NB4 (cell line): ENCODE measurements at places on chromosomes 6 and 20.

DNA sequence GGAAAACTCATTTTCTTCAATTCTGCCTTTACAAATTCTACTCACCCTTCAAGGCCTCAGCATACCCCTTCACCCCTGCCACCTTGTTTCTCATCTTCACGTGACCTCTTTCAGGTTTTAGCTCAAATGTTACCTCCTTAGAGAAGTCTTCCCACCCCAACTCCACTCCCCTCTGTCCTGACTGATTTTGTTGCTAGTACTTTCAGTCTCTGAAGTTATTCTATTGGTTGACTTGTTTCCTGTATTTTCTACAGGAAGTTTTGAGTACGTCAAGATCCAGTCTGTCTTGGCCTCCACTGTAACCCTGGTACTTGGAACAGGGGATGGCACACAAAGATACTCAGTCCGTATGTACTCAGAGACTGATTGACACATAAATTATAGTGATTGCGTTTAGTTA is 296.1 kb downstream of the DHX35 start:
- no peak for DNase-seq

DNA sequence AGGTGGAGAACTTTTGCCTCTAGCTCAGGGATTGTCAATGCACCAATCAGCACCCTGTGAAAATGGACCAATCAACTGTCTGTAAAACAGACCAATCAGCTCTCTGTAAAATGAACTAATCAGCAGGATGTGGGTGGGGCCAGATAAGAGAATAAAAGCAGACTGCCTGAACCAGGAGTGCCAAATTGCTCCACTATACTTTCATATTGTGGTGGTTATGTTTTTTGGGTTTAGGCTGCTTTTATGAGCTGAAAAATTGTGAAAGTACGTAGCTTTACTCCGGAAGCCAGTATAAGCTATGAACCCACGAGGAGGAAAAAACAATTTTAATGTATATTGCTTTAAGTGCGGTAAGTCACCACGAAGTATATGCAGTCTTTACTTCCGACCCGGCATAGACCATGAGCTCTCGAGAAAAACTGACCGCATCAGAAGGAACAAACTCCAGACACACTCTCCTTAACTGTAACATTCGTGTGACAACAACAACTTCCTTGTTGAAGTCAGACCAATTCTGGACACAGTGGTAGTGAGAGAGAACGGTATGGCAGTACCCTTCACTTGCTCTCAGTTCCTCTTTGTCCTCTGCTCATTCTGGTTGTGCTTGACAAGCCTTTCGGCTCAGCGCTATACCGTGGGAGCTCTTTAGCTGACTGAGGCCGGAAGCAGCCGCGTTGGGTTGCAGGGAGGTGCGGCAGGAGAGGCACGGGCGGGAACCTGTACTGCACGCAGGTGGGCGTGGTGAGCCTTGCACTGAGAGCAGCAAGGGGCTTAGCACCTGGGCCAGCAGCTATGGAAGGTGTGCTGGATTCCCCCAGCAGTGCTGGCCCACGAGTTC is 81.9 kb upstream of the E2F3 start:
- DNase-seq, result peak; percentile 92

DNA sequence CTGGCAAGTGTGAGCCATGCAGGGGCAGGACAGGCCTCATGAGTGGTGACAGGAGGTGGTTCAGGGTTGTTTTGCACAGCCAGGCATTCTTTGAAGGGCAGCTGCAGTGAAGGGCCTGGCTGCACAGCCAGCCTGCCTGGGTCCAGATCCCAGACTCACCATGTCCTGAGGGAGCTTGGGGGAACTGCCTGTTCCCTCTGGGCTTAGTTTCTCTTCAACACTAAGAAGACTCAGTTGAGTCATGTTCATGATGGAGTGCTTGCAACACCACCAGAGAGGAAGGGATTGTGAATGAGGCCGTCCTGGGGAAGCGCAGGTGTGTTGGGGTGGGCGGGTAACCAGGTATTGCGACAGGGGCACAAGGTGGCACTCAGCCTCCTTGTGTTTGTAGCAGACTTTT is 102.4 kb downstream of the CDH26 start:
- DNase-seq, result peak; percentile 82

- DNase-seq, result no peak
Observed at GRCh38 chr20:1214838-1215261, 11.0 kb upstream of the RAD21L1 start.

DNA sequence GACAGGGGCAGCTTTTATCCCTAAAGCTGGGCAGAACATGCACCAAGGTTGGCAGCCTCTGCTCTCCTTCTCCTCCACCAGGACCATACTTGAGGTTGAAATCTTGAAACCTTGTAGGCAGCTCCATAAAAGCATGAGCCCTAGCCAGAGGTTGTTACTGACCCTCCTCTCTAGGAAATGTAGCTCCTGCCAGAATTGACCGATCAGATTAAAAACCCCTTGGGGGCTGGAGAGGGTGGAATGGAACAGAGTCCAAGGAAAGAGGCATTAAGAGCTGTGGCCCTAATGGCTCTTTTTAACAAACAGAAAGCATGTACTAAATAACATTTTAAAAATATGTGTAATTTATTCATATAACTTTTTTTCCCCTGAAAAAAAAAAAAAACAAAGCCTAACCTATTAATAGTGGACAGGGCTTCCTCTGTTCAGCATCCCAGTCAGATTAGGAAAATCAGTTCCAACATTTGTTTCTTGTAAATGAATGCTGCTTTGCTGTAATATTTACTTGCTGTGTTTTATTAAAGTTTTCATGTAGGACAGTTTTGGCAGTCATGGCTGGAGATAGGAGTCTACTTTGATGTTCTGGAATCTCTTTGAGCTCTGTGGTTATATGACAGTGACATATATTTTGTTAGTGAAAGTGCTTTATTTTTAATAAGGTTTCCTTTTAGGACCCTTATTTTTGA is 41.3 kb downstream of the MTHFD1L start:
- DNase-seq, result no peak

DNA sequence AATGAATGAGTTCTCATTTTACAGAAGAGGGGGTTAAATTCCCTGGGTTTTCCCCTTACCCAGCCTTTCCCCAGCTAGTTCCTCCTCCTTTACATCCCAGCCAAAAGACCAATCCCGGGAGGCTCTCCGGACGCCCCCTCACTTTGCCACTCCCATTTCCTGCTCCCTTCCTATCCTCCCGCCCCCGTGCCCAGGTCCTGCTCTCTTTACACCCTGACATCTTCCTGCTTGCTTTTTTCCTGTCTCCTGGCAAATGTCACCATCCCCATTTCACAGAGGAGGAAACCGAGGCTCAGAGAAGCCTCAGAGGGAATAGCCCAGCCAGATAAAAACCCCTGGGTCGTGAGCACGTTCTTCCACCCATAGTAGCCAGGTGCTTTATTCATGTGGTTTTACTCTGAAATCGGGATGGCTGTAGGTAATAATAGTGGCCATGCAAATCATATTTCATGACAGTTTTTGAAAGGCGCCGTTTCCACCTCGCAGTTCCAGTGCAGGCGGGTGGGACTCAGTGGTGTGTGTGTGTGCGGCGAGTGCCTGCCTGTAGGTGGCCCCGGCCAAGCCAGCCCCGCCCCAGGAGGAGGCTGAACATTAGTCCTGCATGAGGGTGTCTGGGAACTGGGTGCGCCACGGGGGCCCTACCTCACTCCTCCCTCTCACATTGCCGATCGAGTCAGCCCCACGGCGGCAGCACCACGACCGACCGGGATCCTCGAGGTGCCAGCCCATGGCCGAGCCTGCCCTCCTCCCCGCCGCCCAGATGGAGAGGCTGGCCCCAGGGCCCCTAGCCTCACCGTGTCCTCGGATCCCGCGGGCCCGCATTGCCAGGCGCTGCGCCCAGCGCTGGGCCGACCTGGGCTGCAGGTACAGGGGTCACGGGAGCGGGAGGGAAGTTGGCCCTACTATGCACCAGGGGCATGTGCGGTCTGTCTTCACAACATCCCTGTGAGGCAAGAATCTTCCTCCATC is at the start of gene ARHGAP40:
Gene ARHGAP40, plus strand, starts transcription at position 594 of the 969 bp plus-strand sequence.
- peak; percentile 23 for DNase-seq

DNA sequence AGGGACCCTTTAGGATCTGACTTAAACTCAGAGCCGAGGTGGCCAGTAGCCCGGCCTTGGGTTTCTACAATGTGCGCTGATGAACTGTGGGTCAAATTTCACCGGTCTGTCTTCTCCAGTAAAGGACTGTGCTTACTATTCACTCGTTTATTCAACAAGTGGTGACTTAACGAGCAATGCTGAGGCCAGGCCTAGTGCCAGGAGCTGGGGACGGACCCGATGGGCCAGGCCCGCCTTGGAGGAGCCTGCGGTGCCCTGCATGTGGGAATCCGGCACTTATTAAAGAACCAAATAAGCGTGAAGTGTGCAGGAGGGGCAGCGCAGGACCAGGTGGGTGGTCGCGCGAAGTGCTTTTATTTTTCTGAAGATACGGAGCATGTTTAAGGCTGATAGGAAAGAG is 24.0 kb downstream of the CTCFL start:
- DNase-seq, result no peak

- DNase-seq, result no peak
Observed at GRCh38 chr6:42446370-42446769, 5.4 kb downstream of the TRERF1 start.

DNA sequence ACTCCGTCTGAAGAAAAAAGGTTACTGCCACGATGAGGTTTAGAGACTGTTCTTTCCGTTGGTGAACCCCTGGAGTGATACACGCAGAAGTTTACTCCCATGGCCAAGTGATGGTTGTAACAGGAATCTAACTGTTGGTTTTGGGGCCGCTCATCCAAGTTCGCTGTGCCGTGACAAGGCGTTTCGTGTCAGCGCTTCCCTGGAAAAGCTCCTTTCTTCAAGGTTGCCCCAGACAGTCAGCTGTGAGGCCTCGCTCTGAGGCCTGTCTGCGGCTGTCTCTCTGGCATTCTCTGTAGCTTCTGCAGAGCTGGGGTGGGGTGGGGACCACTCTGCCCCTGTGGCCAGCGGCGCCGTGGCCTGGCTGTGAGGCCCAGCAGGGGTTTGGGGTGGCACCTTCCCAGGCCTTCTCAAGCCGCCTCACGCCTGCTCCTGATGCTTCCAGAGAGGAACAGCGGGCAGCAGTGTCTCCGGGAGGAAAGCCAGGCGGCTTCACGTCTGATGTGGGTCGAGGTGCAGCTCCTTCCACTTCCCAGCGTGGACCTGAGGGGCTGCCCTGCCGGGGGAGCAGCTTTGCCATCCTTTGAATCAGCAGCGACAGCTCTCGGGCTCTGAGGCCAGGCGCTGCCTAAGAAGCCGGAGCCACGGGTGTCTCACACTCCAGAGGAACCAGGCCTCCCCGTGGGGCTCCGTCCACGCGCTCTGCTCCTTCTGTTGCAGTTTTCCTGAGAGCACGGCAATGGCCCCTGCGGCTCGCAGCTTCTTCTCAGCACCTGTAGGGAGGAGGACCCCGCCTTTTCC is 76.2 kb downstream of the SMOC2 start:
- DNase-seq, result no peak

- no peak for DNase-seq
Observed at GRCh38 chr20:54292185-54292584, 84.3 kb downstream of the PFDN4 start.

DNA sequence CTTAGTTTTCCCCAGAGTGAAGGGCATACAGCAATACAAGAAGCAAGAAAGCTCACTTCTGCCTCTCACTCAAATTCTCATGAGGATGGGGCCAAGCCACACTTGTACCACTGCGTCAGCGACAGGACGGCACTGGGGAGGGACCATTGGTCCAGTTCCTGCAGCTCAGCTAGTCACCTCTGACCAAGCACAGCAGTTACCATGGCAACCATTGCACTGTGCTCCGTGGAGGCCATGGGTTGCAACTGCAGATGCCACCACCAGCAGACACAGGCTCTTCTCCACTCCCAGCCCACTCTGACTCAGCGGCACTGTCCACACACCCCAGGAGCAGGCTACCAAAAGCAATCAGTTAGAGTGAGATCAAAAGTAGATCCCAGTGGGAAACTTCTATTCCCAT is 441.1 kb upstream of the ARID1B start:
- no peak for DNase-seq

DNA sequence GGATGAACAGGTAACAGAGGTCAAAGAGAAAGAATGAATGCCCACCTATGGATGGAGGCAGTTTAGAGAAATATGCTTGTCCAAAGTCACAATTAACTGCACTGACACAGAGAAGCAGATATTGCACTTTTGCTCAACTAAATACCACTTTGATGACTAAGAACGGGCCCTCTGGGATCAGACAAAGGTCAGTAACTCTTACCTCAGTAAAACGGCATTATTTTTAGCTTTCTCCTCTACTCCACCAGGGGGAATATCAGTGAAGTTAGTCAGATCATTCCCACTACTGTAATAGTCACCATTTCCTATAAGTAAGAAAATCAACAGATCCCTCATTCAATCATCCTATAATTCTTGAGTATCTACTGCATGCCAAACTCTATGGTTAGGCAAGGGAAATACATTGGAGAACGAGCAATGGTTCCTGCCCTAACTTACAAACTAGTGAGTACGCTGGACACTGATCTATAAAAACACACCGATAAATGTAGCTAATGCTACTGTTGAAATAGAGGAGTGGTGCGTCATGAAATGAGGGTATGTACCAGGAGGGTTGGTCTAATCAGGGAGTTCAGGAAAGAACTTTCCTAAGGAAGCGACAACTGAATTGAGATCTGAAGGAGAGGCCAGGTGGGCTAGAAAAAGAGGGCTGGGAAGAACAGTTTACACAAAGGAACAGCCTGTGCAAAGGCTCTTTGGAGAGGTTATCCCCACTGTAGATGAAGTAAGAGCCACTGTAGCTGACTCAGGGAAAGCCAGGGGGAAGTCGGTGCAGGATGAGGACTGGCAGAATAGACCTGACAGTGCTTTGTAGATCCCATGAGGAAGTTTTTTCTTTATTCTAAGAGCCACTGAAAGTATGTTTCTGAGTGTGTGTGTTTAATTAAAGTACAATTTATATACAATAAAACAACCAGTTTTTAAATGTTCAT is 9.2 kb downstream of the ECI2 start:
- DNase-seq, result peak; percentile 37

GRCh38 chr6:166608774-166609173 is 18.3 kb downstream of the RPS6KA2 start:
- no peak for DNase-seq

- DNase-seq, result no peak
Observed at GRCh38 chr20:62721511-62722370, 13.1 kb downstream of the NTSR1 start.

- DNase-seq, result no peak
Observed at GRCh38 chr20:63508072-63508768, 9.3 kb upstream of the EEF1A2 start.

DNA sequence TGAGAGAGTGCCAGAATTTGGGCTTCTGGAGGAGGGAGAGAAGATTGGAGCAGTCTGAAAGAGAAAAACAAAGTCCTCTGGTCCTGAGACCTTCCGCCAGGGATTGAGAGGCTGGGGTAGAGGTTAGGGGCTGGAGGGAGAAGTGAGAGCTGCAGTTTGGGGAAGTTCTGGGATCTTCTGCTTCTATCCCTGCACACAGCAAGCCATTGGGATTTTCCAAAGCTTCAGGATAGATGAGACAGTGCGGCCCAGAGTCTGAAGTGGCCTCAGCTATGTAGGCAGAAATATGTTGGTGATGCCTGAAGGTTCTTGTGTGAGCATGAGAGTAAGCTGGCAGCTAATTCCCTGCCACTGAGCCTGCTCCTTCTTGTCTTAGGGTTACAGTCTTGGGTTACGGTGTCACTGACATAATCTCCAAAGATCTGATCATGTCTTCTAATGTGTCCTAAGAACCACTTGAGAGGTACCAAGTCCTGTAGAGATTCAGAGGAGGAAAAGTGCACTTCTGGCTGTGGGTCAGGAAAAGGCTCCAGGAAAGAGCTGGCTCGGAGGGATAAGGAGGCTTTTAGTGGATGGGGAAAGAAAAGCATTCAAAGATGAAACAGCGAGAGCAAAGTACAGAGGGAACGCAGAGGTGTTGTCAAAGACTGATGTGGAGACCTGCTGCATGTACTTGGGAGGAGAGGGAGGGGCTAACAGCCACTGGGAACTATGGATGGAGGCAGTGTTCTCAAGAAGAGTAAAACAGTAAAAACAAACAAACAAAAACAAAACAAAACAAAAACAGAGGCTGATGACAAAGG is 131.1 kb upstream of the MYLIP start:
- no peak for DNase-seq

- DNase-seq, result no peak
Observed at GRCh38 chr6:163826629-163827028, 412.1 kb downstream of the QKI start.
